GM12864 (cell line): ENCODE measurements at places on chromosomes 16 and 17.

DNA sequence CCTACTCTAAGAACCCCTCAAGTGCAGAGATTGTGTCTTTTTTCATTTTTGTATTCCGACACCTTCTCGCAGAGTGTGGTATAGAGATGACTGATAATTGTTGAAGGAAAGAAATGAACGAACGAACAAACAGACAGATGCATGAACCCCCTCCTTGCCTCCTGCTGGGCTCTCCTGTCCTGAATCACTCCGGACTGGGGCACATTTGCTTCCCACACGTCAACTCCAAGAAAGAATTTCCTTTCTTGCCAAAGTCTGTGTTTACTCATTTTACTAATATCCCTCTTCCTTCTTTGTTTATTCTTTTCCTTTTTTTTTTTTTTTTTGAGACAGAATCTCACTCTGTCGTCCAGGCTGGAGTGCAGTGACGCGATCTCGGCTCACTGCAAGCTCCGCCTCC lies 37.5 kb upstream of the BHLHA9 start:
- no peak for DNase-seq

DNA sequence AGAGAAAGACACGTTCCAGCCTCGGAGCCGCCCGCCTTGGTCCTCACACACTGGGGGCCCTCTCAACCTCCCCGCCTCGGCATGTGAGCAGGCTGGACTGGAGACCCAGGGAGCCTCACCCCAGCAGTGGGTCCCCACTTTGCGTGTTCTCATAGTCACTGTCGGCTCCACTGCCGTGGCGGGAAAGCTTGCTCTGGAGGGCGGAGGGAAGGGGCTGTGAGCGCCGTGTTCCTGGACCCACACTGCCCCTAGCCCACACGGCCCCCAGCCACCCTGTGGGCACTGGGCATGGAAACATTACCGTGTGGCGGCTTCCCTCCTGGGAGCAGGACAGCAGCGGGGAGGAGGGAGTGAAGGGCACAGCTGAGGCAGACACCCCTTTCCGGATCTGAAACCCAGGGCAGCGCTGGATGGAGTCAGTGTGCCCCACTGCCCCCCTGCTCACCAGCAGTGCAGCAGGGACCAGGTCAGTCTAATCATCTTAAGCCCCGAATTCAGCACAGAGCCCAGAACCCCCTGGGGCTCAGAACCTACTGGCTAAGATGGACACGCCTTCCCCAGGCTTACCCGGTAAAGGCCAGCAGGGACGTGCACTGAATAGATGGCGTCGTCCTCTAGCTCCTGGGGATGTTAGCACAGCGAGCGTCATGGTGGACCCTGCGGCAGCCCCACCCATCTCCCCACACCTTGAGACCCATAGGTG lies 7.2 kb downstream of the TP53I13 start:
- no peak for DNase-seq

- no peak for DNase-seq
Measured at GRCh38 chr16:3912897-3913296, 32.4 kb upstream of the CREBBP start.

DNA sequence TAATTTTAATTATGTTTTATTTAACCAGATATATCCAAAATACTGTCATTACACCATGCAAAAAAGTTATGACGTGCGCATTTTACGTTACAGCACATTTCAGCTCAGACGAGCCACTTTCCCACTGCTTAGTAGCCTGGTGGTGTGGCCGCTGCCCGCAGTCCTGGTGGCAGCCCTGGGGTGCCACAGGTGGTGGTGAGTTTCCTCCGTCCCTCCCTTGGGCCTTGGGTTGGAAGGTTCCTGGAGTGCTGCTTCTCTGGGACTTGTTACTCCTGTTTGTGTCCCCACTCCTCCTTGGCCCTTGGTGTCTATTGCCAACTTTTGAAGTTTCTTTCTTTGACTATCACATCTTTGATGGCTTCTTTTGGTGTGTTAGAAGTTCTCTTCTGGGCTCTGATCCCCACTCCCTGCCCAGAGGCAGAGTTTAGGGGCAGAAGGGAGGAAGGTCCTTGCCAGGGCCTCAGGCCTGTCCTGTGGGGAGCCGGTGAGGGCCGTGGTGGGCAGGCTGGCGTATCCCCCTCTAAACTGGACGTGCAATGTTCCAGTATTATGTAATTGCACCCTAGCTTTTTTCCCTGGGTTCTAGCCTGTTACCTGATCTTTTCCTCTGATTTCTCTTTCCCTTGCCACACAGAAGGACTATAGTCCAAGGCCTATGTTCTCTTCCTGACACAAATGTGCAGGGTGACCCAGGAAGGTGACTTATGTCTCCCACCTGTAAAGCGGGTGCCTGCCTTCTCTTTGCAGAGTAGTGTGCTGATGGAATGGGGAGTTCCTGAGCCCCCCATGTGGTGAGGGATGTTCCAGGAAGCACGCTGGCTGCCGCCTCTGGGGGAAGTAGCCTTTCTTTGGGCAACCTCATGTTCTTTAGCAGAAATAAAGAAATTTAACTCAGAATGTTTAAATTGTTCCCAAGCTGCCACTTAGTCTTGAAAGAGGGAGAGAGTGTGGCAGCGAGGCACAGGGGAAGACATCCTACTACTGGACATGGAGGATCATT lies 8.4 kb downstream of the MPRIP start:
- DNase-seq = no peak

- DNase-seq = no peak
Measured at GRCh38 chr17:35534576-35535093, 2.8 kb downstream of the SLFN12L start.

DNA sequence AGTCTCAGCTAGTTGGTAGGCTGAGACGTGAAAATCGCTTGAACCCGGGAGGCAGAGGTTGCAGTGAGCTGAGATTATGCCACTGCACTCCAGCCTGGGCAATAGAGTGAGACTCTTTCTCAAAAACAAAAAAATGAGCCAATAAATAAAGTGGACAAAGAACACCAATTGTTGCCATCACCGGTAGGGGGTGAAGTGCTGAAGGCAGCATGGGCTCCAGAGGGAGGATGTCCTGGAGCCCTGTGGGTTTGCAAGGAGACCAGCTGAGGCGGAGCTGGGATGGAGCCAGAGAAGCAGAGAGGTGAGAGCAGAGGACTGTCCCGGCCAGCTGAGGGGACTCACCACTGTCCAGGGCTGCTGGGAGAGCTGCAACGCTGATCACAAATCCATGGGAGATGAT lies 13.8 kb downstream of the CHST6 start:
- DNase-seq = no peak

- DNase-seq = peak; percentile 4
Measured at GRCh38 chr17:9729034-9729650, 62.2 kb downstream of the DHRS7C start.

- no peak for DNase-seq
Measured at GRCh38 chr16:46826631-46827030, 4.3 kb downstream of the C16orf87 start.

DNA sequence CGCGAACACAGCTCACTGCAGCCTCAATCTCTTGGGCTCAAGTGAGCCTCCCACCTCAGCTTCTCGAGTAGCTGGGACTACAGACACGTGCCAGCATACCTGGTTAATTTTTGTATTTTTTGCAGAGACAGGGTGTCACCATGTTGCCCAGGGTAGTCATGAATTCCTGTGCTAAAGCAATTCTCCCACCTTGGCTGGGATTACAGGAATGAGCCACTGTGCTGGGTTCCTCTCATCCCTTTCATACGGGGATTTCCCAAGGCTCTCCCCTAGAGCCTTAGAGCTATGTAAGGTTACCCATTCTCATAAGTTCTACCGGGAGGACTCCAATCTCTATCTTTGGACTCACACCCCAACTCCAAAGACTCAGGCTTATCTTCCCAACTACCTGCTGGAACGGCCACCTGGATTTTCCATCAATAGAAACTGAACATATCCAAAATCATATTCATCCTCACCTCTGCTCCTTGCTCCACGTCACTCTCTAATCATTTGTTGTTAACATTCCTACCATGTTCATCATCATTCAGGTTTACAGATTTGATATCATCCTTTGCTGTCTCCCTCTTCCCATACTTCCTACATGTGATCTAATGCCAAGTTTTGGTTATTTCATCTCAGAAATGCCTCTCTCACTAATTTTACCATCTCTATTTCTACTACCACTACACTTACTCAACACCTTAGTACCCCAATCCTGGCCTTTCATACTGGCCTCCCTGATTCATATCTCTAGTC lies 92.5 kb downstream of the NCOR1 start:
- no peak for DNase-seq

GRCh38 chr17:68562736-68563135 lies 38.4 kb downstream of the FAM20A start:
- no peak for DNase-seq

DNA sequence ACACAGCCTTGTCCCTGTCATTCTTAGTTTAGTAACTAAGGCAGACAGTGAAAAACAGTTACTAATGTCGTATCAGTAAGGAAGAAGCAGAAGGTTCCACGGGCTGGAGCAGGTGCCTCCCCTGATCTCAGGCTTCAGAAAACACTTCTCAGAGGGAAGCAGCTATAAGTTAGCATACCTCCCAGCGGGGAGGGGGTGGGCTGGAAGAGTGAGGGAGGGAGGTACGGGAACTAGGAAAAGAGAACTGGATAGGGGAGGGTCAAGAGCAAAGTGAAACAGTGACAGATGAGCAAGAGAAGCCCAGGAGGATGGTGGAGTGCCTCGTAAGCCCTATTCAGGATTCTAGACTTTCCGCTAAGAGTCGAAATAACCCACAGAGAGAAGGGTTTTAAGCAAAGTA lies 186.3 kb upstream of the XYLT1 start:
- no peak for DNase-seq

GRCh38 chr17:56943505-56944125 lies 17.2 kb downstream of the COIL start:
- DNase-seq = no peak

- no peak for DNase-seq
Measured at GRCh38 chr17:50110591-50111349, 15.6 kb downstream of the PDK2 start.

DNA sequence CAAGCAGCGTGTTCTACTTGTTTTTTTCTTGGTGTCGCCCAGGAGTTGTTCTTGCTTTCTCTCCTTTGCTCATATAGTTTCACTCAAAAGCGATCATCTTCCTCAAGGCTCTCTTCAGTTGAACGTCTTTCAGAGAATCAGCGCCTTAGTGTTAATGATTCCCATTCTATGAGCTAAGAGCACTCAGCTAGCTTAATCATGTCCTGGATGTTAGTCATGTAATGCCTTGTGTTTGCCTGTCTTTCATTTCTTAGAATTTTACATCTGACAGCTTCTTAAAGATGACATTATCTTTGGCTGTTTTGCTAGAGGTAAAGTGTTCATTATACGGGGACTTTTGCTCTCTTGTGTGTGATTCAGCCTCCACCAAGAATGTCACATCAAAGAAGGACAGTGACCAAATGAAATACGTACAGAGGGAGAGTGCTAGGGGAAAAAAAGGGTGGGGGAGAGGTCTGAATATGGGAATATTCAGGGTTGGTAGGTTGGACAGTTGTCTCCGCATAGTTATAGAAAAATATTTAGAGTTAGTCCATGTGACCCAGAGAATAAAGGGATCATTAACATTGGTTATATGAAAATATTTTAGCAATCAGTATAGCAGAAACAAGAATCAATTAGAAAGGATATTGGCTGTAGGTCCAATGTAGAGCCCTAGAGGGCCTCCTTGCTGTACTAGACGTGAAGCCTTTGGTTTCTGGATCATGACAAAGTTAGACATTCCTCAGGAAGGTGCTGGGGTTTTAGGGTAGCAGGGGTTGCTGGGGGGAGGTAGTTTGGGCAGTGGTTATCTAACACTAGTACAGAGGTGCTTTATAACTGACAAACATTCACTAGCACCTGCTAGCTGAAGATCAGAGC lies 31.9 kb upstream of the ANKFN1 start:
- DNase-seq = no peak

DNA sequence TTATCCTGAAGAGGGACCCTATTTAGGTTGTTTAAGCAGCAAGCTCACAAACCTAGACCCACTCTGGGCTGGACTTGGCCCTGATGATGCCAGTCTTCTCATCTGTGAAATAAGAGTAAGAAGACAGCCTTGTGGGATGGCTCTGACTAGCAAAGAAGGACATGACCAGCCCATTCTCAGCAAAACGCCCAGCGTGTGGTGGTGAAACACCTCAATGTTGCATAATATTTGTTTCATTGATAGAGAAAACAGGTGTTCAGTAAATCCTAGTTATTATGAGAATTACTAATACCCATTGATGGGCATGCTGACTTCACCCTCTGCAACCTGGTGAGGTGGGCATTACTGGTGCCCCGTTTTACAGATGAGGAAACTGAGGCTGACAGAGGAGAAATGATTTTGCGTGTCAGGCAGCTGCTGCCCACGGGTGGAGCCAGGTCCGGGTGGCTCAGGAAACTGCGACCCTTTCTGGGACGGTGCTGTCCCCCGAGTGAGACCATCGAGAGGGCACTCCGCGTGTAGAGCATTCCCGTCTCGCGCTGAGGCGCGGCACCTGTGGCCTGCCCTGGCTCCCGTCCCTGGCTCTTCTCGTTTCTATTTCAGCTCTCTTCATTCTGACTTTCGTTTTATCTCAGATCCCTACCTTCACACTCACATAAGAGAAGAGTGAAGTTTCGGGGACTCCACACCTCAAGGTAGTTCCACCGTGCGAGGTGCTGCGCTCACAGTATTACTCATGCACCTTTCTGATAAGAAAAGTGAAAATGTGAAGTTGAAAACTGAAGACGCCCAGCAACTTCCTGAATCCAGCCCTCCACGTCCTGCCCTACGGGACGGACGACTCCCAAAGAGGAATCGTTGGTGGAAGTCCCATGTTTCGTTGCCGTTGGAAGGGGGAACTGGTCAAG lies 48.5 kb downstream of the IRF8 start:
- peak; percentile 94 for DNase-seq

DNA sequence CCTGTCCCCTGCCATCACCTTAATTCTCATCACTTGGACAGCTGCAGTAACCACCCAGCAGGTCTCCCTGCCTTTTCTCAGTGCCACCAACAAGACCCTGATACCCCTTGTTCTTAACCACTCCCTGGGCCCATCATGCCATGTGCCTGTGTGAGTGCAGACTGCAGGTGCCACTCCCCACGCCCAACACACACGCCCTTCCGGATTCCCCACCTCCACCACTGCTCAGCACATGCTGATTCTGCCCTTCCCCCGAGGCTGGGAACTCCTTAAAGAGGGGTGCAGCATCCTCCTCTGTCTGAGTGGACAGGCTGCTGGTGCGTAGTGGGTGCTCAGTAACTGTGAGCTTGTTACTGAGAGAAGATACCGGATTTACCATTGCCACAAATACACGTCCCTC lies 52.4 kb downstream of the PLD6 start:
- no peak for DNase-seq

DNA sequence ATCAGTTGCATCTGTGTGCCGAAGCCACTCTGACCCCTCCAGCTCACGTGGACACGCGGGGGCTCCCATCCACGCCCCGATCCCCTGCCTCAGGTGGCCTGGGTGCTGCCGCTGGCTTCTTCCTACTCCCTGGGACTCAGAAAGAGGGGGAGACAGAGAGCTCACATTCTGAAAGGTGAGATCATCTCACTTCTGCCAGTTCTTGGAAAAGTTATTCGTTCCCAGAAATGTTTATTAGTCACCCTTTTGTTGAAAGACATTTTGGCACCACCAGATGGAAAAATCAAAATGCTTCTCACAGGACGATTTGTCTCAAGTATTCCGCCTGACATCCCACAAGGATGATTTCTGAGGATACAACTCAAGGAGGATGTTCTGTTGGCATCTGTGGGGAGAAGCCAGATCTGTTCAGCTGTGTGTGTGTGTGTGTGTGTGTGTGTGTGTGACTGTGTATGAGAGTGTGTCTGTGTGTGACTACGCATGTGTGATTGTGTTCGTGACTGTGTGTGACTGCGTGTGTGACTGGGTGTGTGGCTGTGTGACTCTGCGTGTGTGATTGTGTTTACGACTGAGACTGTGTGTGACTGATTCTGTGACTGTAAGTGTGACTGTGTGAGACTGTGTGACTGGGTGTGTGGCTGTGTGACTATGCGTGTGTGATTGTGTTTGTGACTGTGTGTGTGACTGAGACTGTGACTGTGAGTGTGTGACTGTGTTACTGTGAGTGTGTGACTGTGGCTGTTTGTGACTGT lies 207.3 kb downstream of the NTN1 start:
- DNase-seq = no peak
